ENCODE measurements at places on chromosomes 1 and 21.

GRCh38 chr1:231550448-231550781, 21.9 kb downstream of the TSNAX start:
- DNase-seq = no peak

DNA sequence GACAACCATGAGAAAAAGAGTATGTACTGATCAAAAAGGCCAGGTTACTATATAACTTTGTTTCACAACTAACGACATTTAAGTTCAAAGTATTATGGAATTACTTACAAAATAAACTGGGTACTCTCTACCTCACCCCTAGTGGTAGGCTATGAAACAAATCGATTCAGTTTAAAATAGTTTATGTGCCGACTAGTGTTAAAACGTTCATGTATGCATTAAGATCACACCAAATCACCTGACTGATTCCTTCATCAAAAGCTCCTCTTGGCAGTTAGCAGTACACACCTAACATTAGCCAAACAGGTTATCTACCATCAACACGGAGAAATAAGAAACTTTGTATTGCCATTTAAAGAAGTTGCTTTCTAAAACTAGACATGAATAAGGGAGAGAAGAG, 137.1 kb downstream of the AKT3 start:
- no peak for DNase-seq

DNA sequence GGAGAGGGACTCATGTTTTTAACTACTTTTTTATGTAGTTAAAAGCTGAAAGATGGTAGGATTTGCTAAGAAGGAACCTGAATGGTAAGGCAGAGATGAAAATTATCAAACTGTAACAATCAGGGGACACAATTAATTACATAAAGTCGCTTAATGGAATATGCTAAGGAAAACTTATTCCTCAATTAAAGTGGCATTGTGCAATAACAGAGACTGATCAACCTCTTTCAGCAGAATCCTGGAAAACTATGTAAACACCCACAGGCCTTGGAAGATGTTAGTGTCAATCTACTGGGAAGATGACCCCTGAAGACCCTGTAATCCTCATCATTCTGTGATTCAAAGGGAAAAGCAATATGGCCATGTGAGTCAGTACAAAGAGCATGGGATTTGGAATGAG, 46.8 kb upstream of the NPL start:
- no peak for DNase-seq

- DNase-seq = no peak
These were observed 10.2 kb downstream of the NES start for GRCh38 chr1:156666862-156667609.

DNA sequence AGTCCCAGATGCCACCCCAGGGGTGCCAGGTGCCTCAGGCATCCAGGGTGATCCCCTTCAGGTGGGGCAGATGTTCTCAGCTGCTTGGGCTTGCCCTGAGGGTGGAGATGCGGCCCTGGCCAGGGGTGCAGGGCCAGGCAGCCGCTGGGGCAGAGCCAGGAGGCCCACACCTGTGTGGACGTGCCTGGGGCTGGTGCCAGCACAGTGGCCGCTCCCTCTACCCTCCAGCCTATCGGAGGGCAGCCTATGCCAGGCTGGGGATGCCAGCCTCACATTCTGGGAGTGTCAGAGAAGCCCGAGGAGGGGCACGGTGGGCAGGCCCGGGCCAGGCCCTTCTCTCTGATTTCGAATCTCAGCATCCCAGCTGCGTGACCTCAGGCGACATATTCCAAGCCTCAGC, 96.5 kb upstream of the WNT4 start:
- DNase-seq = no peak
